Muscle of leg (tissue), 16 donors: ENCODE measurements at places on chromosomes 3 and 15. TPM values are rescaled to one million over a fixed set of nuclear protein-coding genes. Genes with fewer than 3 reads are reported as not detected.

The RSRC1 gene
- 41.2 TPM for total RNA-seq

- no peak overlapping the region for H3K27ac ChIP-seq
- H3K36me3 ChIP-seq = no peaks in the 10 kb centered on the region
- H3K4me1 ChIP-seq = no peaks in the 10 kb centered on the region
- no peak overlapping the region for H3K4me3 ChIP-seq
- no peak for DNase-seq
These were observed 392.2 kb upstream of the CFAP20DC start for GRCh38 chr3:59442046-59442445.

- no peaks in the 10 kb centered on the region for H3K27me3 ChIP-seq
- H3K4me1 ChIP-seq = no peaks in the 10 kb centered on the region
- H3K4me3 ChIP-seq = no peak overlapping the region
- H3K36me3 ChIP-seq = no peaks in the 10 kb centered on the region
These were observed 388.2 kb upstream of the AGTR1 start for GRCh38 chr3:148309390-148310035.

The RLBP1 gene
- not detected for total RNA-seq

The HACL1 gene
- 11.0 TPM for total RNA-seq
